T-helper 17 cell (primary cell): ENCODE measurements at places on chromosomes 5 and 9.

DNA sequence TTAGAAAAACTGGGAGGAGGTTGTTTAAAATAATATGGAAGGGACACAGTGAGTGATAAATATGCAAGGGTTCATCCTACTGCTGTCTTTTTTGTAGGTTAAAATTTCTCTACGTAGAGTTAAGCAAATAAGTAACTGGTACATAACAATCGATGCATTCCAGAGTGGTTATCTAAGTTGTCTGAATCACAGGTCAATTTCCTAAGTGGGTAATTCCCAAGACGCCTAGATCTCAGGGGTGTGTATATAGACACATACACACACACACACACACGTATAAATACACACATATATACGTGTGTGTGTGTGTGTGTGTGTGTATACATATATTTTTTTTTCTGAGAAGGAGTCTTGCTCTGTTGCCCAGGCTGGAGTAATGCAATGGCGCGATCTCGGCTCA, 22.3 kb downstream of the CAAP1 start:
- no peak for DNase-seq

DNA sequence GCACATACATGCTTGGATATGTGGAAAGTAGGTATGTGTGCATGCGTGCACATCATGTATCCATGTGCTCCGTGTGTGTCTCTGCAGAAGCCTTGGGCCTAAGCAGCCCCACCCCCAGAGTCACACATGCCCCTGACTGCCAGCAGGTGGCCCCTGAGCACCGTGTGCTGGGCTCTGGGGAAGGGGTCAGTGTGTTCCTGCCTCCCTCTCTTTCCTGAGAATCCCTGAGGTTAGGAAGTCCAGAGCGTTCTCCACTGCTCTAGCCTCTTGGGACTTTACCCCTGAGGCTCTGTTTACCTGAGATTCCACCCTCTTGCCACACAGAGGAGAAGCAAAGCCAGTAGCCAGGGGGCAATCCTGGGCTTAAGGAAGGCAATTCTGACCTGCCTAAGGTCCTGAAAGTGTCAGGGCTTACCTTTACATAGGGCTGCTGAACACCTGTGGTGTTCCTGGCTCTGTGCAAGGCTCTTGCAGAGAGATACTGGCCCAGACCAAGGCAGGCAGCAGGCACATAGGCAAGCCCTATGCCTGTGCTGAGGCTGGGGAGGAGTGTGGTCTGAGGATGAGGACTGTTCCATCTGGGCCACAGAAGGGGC, 207.3 kb downstream of the TMEM38B start:
- no peak for DNase-seq

- no peak for DNase-seq
Observed at GRCh38 chr5:14793851-14794250, 77.7 kb downstream of the ANKH start.

DNA sequence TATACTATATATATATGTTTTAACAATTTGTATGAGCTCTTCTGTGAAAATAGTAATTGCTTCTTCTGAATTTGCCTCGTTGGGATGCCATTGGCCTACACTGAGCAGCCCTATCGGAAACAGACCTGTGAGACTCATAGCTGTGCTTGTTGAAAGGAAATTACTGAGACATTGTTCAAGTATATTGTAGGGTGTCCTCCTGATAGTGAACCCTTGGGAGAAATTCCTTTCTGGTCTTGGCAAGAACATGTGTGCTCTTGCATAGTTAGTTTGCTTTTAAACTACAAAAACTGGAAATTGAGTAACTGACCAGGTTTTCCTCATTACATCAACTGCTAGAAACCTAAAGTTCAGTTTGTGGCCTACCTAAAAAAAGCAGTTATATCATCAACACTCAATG, 160.9 kb downstream of the LURAP1L start:
- DNase-seq: no peak
